Hepatic stellate cell (primary cell): ENCODE measurements at places on chromosomes 4 and X.

DNA sequence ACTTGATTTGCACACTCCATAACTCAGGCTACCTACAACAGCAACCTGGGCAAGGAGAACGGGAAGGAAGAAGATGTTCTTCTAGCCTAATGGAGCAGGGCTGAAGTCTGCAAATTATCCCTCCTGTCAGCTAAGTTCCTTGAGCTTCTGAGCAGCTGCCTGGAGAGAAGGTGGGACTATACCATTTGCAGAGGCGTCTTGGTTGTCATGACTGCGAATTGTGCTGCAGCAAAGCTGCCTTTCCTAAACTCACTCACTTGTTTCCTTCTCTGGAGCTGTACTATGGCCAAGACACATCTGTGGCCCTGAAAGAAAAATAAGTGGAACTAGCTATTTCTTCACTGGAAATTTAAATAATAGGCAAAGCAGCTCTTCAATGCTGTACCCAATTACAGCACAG, 682.4 kb upstream of the GRIA3 start:
- no peak for DNase-seq

- no peak for DNase-seq
Measured at GRCh38 chr4:164529058-164529457, 224.9 kb upstream of the SMIM31 start.

GRCh38 chrX:26848511-26848910, 614.6 kb downstream of the PPP4R3C start:
- no peak for DNase-seq

GRCh38 chrX:3509934-3510333, 163.5 kb upstream of the MXRA5 start:
- DNase-seq, result no peak

DNA sequence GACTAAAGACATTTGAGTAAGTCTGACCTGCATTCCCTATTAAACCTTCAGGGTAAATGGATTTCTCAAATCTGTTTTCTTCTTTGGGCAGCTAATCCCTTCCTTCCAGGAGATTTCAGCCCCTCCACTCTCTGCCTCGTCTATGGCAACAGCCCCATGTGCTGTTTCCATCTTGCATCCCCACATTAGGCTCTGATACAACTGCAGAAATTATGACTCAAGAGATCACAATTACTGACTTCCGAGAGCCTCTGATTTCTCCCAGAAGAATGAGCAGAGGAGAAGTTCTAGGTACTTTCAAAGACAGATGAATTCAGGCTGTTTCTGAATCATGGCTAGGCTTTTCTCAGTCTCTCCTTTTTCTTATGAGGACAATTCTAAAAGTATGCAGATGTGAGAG, 38.7 kb downstream of the RAI2 start:
- DNase-seq, result no peak

DNA sequence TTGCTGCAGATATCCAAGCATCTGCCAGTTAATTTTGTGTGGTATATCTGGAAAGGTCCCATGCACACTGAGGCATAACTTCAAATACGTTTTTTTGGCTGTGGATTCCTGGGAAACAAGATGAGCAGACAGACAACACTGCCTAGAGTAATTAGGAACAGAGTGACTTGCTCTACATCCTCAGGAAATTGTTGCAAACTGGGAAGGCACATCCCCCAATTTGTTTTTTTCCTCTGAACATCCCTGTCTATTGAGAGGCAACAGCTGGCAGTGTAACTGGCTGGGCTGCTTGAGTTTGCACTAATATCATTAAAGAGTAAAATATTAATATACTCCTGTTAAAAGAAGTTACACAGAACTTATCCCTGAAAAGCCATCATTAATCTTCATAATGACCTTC, 207.7 kb upstream of the SLIT2 start:
- no peak for DNase-seq

- DNase-seq, result no peak
Measured at GRCh38 chr4:83340692-83341343, 6.2 kb upstream of the HPSE start.

DNA sequence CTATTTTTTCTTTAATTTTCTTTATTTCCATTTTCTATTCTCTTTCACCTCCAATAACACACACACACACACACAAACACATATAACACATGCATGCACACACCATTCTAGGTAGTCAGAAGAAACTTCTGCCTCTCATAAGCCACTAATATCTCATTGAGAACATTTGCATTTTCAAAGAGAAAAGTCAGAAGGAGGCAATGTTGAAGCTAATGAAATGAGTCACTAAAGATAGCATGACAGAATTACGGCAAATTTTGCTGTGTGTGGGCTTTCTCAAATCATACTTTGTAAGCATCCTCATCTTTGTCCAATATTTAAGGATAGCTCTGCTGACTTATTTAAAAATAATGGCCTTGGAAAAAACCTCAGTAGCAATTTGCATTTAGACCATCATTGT, 291.3 kb downstream of the GUCY2F start:
- no peak for DNase-seq

- DNase-seq, result no peak
Measured at GRCh38 chr4:133143775-133144430, 5.2 kb upstream of the PCDH10 start.

DNA sequence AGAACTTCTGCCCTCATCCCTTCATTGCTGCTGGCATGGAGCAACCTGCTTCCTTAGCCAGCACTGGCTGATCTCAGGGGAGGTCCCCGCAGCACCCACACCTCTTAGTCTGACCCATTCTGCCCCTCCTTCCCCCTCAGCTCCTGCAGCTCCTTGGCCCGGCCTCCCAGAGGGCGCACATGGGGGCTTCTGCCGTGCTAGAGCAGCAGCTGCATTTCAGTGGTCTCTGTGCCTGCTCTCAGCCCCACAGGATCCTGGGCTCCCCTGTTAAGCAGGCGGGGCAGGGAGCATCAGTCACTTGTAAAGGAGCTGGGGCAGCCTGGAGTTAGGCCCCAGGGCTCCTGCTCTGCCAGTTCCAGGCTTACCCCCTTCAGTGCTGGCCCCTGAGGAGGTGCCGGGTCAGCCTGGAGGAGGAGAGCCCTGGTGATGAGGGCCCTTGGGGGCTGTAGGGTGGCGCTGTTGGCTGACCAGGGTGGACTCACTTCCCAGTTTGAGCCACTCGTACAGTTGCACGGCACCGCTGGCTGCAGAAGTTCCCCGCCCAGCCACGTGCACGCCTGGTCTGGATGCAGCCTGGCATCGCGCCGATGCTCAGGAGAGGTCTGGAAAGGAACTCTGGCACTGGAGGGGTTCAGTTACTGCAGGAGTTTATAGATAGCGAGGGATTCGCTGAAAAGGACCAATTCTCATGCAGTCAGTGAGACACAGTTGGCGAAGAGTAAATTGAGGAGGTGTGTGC, 85.1 kb upstream of the PSAPL1 start:
- DNase-seq, result no peak

DNA sequence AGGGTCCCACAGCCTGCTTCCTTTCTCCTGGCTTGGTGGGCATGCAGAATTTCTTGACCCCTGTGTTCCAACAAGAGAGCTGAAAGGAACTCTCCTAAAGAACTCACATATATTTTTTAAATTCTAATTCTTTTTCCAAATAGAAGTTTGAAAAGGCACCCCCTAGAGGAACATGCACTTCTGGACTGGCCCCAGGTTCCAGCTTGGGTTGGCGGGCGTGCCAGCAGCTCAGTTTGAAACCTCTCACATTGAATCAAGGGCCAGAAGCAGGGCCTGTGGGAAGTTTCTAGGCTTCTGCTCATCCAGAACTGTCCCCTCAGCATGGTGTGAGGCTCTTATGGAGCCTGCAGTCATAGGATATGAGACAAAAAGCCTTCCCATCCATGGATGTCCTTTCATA, 132.6 kb downstream of the ATG4A start:
- no peak for DNase-seq

GRCh38 chr4:135777361-135777760, 1575.8 kb upstream of the PABPC4L start:
- no peak for DNase-seq

DNA sequence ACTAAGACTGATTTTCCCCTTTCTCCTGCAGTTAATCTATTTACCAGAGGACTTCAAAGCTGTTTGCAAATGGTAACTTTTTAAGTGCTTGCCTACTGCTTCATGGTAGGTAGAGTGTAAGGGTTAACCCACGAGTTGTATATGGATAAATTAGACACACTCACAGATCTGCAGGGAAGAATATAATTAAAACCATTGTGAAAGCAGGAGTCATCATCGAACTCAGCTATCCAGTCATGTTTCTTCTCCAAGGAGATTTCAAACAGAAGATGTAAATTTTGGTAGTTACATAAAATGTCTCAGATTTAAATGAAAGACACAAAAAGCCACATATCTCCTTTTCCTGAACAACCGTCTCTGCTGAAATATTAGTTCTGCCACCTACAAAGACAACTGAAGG, 549 bp upstream of the XG start:
- DNase-seq, result no peak

GRCh38 chr4:22661443-22661842, 31.3 kb upstream of the GBA3 start:
- no peak for DNase-seq

DNA sequence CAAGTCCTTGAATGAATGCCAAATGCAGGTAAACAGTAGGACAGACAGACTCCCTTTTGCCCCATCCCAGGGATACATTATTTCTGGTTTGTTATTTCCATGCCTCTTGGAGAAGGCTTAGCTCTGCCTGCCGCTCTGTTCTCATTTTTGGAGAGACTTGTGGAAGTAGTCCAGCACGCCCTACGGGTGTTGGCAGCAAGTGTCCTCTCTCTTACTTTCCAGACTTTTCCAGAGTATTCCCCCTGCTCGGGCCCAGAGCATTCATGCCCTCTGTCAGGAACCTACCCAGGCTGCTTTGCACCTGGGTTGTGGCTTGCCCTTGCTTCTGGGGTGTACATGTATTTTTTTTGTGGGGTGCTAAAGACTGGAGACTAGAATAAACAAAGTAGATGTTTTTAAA, 15.3 kb downstream of the SLC34A2 start:
- DNase-seq, result no peak

- no peak for DNase-seq
Measured at GRCh38 chrX:12141511-12141910, 3.2 kb downstream of the FRMPD4 start.

GRCh38 chrX:10607233-10607632, 13.2 kb downstream of the MID1 start:
- no peak for DNase-seq

GRCh38 chr4:114599903-114600552, 1.4 kb downstream of the UGT8 start:
- DNase-seq, result no peak

GRCh38 chrX:48711162-48711928, 14.8 kb downstream of the SUV39H1 start:
- no peak for DNase-seq

DNA sequence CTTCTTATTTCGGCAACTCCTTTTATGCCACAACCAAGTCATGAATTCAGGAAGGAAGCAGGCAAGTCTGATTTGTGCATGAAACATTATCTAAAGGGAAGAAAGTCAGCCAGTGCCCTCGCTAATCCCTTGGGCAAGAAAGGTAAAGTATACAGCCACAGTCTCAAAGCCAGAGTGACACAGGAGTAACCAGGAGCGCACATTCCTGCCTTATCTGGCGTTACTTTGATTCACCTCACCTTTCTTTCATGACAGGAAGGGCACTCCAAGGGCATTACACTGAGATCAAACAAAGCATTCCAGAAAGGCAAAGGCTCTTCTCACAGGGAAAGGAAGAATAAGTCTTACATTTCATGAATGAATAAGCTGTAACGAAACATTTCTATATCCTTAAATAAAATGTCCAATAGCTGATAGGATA, 38.8 kb downstream of the FAT1 start:
- no peak for DNase-seq
